ENCODE measurements at places on chromosomes 1 and 21. TPM values are rescaled to one million over a fixed set of nuclear protein-coding genes. Genes with fewer than 3 reads are reported as not detected.
A peak's percentile ranks its signal among the peaks of the same experiment; 100 is the strongest.

ADGRL4 gene
- total RNA-seq: 63.2 TPM

CFH gene
- total RNA-seq: 0.60 TPM

TMEM269 gene
- total RNA-seq: 0.03 TPM

DNA sequence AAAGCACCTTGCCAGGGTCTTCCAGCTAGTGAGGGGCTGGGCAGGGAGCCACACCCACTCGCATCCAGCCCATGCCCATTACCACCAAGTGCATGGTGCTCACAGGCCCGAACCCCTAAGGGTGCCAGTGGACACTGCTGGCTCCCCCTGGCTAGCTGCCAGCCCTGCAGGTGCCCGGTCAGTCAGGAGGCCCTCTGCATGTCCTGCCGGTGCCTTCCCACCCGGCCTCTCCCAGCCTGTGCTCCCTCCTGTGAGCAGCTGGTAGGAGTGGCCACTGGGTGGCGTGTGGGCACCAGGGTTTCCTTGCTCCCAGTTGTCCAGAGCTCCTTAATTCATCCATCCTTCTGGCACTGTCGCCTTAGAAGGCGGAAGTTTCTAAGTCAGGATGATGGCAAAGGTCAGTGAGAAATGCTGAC lies 33.4 kb downstream of the QSOX1 start:
- peak; percentile 68 for DNase-seq

GRCh38 chr1:16211824-16212223 lies 628 bp downstream of the ARHGEF19 start:
- DNase-seq: no peak

GRCh38 chr1:93908394-93909145 lies 660 bp downstream of the GCLM start:
- peak; percentile 28 for DNase-seq

DNA sequence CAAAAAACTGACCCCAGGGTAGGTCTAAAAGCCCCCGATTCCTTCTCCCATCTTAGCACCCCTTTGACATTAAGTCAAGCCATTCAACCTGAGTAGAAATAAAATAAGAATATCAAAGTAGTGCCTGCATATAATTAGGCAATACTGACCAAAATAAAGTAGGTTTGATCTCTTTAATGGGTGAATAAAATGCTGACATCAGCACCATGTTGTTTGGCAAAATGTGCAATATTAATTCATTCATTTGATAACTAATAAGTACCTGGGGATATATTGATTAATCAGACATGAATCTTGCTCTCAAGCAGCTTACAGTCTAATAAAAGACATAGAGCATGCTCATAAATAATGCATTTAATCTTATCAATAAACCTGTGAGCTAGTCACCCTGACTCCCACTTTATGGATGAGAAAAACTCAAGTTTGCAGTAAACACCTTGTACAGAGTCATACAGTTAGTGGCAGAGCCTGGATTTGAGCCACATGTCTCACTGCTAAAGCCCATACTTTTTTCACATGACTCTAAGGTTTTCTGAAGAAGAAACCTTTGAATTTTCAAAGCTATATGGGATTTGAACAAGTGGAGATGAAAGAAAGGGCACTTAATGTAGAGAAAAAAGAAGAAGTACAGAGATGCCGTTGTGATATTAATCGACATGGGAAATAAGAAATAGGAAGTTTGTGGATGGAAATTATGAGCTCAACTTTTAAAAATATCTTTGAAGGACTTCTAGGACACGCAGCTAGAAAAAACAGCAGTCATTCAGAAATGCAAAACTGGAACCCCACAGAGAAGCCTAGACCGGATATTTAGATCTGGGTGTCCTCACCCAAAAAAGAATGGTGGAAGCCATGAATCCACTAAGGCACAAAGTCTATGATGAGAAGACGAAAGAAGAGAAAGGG lies 183.9 kb downstream of the TOMM20 start:
- DNase-seq: no peak

GRCh38 chr1:102853701-102854187 lies 254.6 kb downstream of the COL11A1 start:
- DNase-seq: no peak

GRCh38 chr1:38059635-38060250 lies 13.2 kb upstream of the POU3F1 start:
- no peak for DNase-seq
